ENCODE measurements at places on chromosomes 12 and 14.

GRCh38 chr14:70905301-70905700 is 2.0 kb upstream of the PCNX1 start:
- no peak for DNase-seq

- peak; percentile 12 for DNase-seq
These were observed 1.8 kb upstream of the ZNF839 start for GRCh38 chr14:102317564-102318248.

- no peak for DNase-seq
These were observed 79.6 kb downstream of the PITPNM2 start for GRCh38 chr12:123071099-123071800.

DNA sequence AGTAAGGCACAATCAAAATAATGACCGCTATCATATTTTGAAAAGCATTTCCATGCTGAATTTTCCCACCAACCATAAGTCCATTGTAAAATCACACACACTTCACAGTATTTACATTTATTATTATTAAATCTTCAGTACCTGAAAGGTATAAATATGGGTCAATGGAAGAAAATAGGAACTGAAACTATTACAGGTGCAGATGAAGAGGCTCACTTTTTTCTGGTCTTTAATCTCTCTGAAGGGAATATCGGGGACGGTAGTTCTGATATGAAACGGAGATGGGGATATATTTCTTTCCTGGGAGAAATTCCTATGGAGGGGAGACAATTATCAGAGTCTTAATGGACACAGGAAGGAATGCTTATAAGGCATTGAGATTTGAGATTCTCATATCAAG is 28.4 kb downstream of the CLEC1A start:
- DNase-seq, result no peak

GRCh38 chr12:117582135-117582784 is 220.8 kb upstream of the NOS1 start:
- DNase-seq, result no peak

DNA sequence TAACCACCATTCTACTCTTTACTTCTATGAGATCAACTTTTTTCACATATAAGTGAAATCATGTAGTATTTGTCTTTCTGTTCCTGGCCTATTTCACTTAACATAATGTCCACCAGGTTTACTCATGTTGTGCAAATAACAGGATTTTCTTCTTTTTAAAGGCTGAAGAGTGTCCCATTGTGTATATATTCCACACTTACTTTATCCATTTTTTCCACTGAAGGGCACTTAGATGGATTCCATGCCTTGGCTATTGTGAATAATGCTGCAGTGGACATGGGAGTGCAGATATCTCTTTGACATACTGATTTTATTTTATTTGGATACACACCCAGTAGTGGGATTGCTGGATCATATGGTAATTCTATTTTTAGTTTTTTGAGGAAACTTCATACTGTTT is 181.1 kb upstream of the HMGA2 start:
- no peak for DNase-seq

GRCh38 chr14:20522332-20522731 is 17.0 kb downstream of the RNASE10 start:
- no peak for DNase-seq

GRCh38 chr14:24335461-24336171 is 745 bp upstream of the ADCY4 start:
- no peak for DNase-seq

GRCh38 chr14:21723431-21724045 is 49.9 kb upstream of the OR4E1 start:
- peak; percentile 25 for DNase-seq

GRCh38 chr14:33642691-33643244 is 308.1 kb downstream of the EGLN3 start:
- DNase-seq, result no peak

- DNase-seq, result no peak
These were observed 101.3 kb downstream of the SLC6A15 start for GRCh38 chr12:84811291-84811690.

GRCh38 chr14:34324363-34324795 is 137.7 kb downstream of the SPTSSA start:
- DNase-seq, result peak; percentile 42

DNA sequence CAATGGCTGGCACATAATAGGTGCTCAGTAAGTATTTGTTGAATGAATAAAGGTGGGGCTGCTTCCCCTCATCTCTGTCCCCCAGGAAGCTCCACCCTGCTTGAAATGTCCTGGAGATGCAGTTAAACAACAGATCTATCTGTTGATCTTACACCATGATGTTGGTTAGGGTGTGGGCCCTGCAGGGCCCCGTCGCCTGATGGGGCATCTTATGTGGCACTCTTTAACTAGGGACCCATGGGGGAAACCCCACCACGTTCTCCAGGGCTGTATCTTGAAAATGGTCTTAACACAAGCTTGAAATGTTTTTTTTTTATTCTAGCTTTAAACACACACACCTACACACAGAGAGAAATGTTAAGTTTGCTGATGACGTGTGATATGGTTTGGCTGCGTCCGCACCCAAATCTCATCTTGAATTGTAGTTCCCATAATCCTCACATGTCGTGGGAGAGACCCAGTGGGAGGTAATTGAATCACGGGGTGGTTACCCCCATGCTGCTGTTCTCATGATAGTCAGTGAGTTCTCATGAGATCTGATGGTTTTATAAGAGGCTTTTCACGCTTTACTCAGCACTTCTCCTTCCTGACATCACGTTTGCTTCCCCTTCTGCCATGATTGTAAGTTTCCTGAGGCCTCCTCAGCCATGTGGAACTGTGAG is 741.7 kb downstream of the VRK1 start:
- DNase-seq, result no peak

DNA sequence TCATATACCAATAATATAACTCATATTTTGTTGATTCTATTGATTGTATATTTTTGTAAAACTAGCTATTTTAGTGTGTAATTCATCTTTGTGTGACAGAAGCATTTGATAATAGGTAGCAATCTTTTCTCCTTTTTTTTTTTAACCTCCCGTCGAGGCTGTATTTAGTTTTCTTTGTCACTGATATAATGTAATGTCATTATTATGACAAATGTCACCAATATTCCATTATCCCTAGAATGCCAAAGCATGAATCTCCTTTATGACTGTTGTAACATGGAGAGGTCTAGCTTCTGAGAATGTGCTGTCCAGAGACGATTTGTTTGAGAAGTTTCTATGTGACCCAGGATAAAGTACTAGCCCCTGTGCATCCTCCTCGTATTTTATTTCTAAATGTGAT is 639.0 kb upstream of the ATXN7L3B start:
- DNase-seq, result no peak

DNA sequence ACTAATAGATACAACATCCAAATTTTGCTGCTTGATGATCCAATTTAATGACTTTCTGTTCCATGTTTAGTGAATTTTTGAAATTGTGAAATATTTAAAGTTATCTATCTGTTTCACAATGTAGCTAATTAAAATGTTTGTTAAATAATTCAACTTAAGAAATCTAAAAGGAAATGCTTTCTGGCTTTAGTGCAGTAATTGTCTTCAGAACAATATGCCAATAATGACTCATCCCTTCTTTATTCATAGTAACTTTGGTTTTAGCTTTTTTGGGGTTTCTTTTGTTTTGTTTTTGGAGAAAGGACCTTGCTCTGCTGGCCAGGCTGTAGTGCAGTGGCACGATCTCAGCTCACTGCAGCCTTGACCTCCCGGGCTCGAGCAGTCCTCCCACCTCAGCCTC is 479.2 kb upstream of the RGS6 start:
- DNase-seq, result no peak

GRCh38 chr14:76954394-76955190 is 73.9 kb downstream of the IRF2BPL start:
- DNase-seq, result no peak

GRCh38 chr12:98559666-98560065 is 33.8 kb upstream of the SLC25A3 start:
- DNase-seq, result no peak

DNA sequence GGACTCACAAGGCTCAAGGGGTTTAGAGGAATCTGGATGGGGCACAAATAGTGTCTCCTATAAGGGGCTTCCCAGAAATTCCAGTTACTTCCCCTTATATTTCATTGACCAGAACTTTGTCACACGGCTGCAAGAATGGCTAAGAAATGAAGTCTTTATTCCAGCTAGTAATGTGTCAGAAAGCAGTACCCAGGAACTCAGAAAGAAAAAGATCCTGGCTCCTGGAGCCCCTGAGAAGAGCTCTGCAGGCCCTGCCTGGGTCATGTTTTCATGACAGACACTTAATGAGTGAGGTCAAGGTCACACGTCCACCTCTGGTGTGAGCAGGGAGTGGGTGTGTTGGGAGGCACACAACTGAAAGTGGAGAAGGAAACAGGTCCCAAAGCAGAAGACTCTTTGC is 17.8 kb downstream of the KCNK13 start:
- DNase-seq, result no peak

- no peak for DNase-seq
These were observed 9.2 kb downstream of the NKX2-1 start for GRCh38 chr14:36510874-36511273.

GRCh38 chr14:104706733-104707607 is 17.1 kb upstream of the ADSS1 start:
- no peak for DNase-seq

DNA sequence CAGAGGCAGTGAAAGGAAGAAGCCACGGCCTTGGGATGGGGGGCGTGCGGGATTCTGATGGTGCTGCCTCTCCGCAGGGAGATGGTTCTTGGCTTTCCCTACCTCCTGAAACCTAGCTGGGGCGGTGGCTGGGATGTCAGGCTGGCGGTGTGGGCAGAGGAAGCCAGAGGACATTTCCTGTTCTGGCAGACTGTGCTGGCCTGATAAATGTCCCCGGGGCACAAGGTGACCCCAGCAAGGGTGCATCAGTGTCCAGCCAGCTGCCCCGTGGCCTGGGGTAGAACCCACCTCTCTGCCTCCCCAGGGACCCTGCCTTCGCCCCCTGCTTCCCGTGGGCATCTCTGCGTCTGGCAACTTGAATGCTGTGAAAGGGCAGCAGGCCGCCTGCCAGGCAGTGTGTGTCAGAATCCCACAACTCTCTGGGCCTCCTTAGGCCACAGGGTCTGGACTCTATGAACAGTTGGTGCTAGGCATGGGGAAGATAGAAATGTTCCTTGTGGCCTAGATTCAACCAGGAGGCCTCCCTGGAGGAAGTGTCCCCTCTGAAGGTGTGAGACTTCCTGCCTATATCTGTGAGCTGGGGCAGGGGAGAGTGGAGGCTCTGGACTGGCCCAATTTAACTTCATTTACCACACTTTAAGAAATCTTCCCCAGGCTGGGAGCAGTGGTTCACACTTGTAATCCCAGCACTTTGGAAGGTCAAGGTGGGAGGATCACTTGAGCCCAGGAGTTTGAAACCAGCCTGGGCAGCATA is 4.9 kb downstream of the SH2B3 start:
- DNase-seq, result no peak

DNA sequence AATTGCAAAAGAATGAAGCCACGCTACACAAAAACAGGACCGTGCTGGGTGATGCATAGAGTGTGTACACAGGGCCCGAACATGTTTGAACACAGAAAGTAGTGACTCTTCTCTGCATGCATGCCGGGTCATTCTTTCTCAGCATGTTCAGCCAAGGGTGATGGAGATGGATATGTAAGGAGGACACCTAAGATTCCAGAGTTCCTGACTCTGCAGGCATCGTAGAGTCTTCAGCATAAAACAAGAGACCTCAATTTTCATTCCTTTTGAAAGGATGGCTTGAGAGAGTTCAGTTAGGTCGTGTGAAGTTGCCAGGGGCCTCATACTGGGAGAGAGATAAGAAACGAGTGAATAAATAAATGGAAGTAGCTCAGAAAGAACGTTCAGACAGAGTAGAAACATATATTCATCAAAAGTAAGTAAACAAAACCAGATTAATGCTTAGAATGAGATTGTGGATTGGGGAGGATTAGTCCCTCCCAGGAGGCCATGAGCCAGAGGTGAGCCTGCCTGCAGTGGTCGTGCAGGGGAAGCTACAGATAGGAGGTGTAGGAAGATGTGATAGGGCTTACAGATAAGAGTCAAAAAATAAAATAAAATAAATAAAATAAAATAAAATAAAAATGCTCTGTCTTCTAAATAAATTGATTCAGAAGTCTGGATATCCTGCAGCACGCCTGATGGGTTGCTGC is 27.6 kb upstream of the SEL1L start:
- DNase-seq, result no peak

DNA sequence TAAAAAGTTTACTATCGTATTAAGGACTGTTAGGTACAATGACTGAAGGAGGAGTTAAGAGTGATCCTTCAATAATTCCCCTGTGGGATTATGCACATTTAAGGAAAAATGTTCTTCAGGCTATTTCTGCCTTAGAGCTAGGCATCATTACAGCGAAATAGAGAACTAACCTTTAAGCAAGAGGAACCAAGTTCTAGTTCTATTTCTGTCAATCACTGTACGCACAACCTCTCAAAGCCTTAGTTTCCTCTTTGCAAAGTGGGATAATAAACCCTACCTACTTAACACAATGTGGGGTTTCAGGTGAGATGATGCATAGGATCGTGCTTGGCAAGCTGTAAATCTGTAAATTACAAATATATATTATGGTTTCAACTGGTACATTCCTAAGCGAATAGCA is 15.4 kb downstream of the NTF3 start:
- DNase-seq, result no peak

DNA sequence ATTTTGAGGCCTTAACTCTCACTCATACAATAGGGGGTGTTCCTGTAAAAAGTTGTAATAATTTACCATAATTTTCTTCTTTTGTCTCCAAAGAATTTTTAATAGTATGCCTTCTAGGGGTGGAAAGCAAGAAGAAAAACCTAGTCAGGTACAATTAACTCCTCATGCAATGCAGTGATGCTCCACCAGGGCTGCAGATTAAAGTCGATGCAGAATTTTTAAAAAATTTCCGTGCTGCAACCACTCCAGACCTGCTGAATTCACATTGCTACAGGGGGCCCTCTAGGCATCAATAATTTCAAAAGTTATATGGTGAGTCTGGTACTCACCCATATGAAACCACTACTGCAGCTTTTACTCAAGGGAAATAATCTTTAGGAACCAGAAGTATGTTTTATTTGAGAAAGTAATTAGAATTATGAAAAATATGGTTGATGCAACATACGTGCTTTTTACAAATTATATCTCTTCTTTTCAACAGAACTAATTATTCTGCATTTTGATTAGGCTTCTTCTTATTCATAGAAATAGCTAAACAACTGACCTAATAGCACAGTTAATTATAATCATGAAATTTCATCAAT is 353.2 kb downstream of the BCAT1 start:
- DNase-seq, result no peak

- no peak for DNase-seq
These were observed 498.3 kb downstream of the FOXG1 start for GRCh38 chr14:29264865-29265264.

DNA sequence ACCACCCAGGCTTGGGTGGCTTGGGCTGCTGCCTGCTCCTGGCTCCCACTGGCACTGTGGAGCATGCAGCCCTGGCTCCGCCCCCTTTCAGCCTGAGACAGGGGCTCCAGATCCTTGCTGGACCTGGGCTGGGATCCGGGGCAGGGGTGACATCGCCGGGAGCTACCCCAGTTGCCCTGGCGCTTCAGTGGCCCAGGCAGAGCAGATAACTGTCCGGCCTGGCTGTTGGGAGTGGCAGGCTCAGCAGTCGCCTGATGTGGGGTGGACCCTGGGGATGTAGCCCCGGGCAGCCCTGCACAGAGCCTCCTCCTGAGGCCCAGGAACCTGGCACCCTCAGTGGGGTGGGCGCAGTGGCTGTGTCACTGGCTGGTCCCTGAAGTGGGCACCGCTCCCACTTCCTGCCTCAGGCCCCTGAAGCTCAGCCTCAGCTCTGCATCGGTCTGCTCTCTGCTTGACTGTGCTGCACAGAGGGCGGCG is 57.9 kb downstream of the FUT8 start:
- no peak for DNase-seq
